Hematopoietic multipotent progenitor cell treated with erythropoietin and hydrocortisone succinate and interleukin-3 and kit ligand, for 6 days (in vitro differentiated cells): ENCODE measurements at places on chromosomes 11 and 22.

- peak; percentile 68 for DNase-seq
Observed at GRCh38 chr22:20238536-20238900, 29.6 kb downstream of the RTN4R start.

- no peak for DNase-seq
Observed at GRCh38 chr22:35296051-35296450, 3.6 kb upstream of the TOM1 start.

GRCh38 chr22:29901354-29901753 lies 18.4 kb downstream of the MTMR3 start:
- peak; percentile 70 for DNase-seq

GRCh38 chr11:67301951-67302516 lies 1.3 kb upstream of the SSH3 start:
- DNase-seq: no peak

GRCh38 chr22:21451545-21452520 lies 15.4 kb upstream of the TMEM191C start:
- DNase-seq: no peak

DNA sequence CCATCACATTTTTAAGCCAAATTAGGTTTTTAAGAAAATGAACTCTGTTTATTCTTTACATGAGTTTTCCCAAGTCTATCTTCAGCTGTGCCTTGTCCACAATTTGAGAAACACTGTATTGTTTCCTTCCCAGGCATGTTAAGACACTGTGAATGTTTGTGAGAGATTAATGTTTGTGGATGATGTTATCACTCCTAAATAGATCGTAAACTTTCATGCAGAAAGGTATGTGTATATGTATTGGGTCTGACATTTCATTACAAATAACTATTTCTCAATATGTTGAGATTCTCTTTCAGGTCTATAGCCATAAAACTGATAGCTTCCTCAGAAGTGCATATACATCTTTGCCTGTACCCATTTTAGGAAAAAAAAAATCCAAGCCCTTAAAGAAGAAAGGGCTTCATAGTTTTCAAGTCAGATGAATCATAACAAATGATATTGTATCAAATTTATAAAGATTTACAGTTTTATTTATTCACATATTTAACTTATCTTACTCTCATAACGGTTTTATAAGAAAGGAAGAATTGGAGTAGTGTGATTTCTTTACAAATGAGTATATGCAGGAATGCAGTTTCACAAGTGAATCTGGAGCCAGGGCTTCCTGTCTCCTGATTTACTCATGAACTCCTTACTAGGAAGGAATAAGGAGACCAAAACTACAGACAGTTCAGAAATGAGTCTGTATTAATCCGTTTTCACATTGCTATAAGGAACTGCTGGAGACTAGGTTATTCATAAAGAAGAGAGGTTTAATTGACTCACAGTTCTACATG lies 11.2 kb downstream of the OR8D1 start:
- DNase-seq: no peak
